ENCODE measurements at places on chromosomes 1 and 21.

- no peak for DNase-seq
Observed at GRCh38 chr1:84585803-84586202, 11.6 kb upstream of the CTBS start.

- no peak for DNase-seq
Observed at GRCh38 chr1:24374891-24375786, 38.4 kb downstream of the STPG1 start.

DNA sequence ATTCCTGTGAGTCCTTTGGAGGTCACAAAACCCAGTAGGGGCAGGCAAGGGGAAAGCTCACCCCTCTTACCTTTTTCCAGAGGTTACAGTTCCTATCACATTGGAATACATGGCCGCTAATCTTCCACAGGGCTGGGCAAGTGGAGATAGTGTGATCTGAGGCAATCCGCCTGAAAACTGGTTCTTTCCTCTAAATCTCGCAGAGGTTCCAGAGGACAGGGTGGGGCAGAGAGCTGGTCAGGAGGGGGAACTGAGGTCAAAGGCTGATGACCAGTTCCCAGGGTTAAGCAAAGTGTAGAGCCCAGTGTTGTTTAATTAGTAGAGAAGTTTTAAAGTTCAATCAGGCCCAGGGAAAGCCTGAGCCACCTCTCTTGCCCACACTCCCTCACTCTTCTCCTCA, at the start of gene SERPINC1:
Gene SERPINC1 (minus strand): TSS at position 179 of the 400 bp plus-strand sequence. CDS start 68 bp downstream, at position 111.
- DNase-seq: no peak

DNA sequence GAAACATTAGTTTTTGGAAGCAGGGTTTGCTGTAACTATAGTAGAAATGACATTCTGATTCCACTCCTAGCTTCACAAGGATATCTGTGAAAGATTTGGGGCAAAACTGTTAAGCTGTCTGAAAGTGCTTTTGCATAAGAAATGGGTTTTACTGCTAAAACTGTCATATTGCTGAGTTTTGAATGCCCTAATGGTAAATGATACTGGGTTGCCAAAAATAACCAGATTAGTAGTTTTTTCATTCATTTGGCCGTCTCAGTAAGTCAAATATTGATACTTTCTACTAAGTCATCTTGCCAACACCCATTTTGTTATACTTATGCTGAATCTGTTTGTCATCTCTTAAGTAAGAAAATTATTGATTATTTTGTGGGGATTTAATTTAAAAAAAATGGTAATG, 399 bp upstream of the PTPRC start:
- DNase-seq: no peak

GRCh38 chr1:215865060-215865459, 298.0 kb downstream of the KCTD3 start:
- DNase-seq: no peak

DNA sequence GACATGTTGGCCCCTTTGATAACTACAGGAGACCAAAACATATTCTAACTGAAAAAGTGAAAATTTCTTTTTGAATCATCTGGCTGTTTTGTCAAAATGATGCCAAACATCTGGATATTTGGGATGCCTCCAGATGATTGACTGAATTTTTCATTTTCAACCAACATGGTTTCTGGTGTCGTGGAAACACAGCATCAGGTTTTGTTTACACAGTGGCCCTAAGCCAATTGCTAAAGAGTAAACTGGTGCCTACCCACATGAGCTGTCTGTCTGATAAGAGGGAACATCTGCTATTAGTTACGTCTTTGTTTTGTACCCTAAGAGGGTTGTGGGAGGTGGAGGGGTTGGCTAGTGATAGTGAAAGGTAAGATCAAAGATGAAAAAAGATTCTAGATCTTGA, 204.8 kb downstream of the KCNK2 start:
- no peak for DNase-seq

DNA sequence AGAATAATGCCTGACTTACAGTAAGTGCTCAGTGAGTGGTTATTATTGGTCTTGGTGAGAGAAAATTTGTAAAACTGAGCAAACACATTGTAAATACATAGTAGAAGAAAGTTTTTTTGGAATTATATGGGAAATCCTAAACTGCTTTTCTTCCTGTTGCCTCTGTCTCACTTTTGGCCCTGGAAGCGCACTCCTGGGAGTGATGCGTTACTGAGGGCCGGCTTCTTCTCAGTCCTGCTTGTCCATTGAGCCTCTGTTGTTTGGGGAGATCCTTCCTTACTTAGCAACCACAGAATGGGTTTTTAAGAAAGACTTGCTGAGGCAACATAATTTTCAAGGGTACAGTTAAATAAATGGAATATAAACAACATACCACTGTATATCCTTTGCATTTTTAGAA, 166.0 kb downstream of the EDEM3 start:
- DNase-seq: no peak

- peak; percentile 27 for DNase-seq
Observed at GRCh38 chr1:202009326-202010179, 834 bp upstream of the ELF3 start.

DNA sequence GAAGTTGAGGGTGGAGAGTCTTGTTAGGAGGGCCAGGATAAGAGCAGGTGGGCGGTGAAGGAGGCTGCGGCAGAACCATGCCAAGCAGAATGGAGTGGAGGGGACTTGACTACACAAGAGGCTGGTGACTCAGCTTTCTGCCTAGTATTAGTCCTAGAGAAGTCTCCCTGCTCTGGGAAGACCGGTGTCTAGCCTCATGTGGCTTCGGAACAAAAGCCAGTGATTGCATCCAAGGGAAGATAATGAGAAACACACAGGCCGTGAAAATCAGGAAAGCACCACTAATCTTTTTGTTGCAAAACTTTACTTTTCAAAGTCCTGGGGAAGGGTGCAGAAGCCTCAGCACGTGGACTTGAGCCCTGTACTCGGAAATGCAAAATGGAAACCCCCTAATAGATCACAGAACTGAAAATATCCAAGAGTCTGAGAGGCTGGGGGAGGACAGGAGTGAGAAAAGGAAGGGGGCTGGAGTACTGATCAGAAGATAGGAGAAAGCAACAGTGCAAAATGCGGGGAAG, 31.4 kb downstream of the DDR2 start:
- no peak for DNase-seq

GRCh38 chr1:151976015-151976343, 17.7 kb downstream of the S100A10 start:
- DNase-seq: no peak

DNA sequence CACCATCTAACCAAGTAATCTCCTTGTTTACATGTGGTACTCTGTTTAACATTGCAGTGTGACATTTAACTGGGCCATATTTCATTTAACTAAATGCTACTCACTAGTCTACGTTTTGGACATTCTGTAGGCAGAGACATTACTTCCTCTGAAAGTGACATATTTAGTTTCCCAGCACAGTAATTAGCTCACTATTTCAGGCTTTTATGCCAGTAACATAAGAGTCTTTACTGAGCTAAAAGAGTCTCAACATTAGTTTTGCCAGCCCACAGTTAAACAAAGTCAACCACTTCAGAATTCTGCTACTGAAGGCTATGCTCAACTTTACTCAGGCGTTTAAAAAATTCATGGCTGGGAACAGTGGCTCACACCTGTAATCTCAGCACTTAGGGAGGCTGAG, 2.6 kb upstream of the TNFRSF9 start:
- DNase-seq: no peak

DNA sequence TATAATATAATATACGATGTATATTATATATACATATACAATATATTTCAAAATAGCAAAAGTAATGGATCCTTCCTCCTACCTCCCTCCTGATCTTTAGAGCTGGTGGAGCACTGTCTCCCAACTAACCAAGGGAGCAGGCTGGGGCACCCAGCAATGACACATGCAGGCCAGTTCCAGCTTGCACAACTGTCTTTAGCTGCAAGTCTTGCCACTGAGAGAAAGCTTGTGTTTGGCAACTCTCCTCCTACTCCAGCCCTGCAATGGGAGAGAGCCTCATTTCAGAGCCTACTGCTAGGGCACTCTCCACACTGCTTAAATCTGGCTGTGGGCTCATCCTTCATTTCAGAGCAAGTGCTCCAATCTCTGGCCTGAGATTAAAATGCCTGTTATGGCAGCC, 469.8 kb upstream of the OLFM3 start:
- no peak for DNase-seq

DNA sequence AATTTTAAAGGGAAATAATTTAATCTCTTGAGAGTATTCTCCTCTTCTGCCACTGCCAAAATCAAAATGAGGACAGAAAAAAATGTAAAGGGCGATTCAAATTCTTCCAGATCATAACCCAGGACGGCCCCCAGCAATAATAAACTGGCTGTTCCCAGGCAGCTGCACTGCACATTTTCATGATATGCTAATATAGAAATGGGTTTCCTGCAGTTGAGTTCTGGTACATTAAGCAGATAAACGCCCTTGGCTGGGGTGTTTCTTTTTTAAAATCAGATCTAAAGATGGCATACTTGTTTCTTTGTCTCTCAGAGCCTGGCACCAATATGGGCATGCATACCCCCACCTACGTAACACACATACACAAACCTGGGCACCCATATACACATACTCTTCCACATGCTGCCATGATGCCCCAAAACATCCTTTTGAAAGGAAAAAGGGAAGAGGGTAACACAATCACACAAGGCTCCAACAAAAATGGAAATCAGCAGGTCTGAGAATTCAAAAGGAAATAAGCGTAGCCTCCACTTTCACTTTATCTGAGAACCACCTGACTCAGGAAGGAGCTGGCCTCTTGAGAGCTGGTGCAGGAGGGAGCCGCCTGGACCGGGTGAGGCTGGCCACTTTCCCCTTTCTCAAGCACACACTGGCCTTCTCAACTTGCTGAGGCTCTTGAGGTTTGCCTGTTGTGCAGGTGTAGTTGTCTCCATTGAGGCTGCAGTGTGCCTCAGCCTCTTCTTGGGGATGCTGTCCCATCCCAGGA, 653.4 kb downstream of the KIF26B start:
- DNase-seq: no peak

- no peak for DNase-seq
Observed at GRCh38 chr1:6033986-6034749, 11.5 kb upstream of the KCNAB2 start.

- no peak for DNase-seq
Observed at GRCh38 chr1:209650454-209650853, 1.8 kb downstream of the LAMB3 start.

- DNase-seq: no peak
Observed at GRCh38 chr1:236179634-236180033, 37.3 kb downstream of the GPR137B start.

DNA sequence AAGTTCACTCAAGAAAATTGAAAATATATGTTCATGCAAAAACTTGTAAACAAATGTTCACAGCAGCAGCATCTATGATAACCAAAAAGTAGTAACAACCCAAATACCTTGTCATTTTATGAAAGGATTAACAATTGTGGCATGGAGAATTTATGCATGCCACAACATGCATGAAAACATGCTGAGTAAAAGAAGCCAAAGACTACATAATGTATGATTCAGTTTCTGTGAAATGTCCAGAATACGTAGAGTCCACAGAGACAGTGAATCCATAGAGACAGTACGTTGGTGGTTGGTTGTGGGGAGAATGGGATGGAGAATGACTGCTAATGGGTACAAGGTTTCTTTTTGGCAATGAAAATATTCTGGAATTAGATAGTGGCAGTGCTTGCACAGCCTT, 148.7 kb downstream of the MAST2 start:
- DNase-seq: no peak

DNA sequence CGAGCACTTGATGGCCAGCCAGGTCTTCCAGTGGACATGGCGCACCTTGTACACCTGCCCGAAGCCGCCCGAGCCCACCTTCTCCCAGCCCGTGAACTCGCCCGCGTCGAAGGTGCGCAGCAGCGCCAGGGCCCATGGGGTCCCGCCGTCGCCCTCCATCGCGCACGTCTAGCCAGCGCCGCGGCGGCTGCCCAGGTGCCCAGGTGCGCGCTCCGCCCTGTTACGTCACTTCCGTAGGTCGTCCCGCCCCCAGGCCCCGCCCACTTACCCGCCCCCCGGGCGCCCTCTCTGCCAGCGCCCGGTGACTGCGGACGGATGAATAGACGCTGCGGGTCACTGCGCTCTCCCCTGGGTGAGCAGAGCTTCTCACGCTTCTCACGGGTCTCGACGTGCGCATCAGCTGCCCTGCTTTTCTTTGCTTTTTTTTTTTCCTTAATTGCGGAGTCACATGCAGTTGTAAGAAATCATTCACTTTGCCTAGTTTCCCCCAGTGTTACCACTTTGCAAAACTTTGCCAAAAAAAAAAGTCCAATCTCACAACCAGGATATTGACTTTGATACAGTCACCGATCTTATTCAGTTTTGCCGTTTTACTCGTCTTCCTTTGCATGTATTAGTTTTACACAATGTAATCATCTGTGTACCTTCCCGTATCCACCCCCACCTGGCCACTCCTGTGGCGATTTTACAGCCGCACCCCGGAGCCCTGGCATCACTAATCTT, at the start of gene RIPK4:
Gene RIPK4 (minus strand): TSS at position 170 of the 723 bp plus-strand sequence. CDS start 11 bp downstream, at position 159.
- peak; percentile 35 for DNase-seq

- no peak for DNase-seq
Observed at GRCh38 chr1:178345238-178345637, 151.5 kb downstream of the CLEC20A start.

DNA sequence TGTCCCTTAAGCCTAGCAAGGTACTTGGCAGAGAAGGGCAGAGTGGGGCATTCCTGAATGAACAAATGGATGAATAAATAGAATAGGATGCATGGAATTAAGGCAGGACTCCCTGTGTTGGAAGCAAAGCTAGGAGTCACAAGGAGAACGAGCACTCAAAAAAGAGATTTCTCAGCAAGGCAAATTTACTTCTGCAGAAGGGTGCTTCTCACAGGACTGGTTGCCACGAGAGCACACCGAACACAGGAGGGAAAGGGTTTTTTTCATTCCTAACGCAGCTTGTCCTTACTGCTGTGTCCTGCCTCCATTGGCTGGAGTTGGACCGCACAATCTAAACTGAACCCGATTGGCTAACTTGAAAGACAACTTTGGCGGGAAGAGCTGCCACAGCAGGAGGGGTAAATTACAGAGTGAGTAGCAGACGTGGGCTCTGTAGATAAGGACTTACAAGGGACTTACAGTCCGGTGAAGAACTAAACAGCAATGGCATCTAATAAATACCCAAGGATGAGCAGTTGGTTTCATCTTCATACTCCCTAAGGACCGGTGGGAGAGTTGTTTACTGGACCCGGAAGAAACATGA, 52.4 kb downstream of the KIF26B start:
- DNase-seq: no peak

DNA sequence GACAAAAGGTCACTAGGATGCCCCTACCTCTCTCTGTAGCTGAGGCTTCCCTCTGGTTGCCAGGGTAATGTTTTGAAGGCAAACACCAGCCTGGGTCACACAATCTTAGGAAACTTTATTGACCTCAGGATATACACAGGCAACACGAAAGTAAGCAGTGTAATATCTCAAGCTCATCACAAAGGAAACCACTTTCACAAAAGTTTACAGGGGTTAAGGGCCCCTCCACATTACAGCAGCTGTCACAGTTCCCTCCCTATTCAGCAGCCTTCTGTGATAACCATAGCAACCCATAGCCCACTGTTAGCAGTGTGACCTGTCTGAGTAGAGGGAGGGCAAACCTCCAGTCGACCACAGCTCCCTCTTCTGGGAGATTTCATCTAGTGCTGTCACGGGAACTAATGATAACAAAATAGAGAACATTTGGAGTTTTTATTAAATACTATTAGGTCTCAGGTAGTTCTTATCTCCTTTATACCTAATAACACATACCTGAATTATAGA, 149.8 kb downstream of the PTPRC start:
- no peak for DNase-seq
